Karpas-422 (cell line): ENCODE measurements at places on chromosomes 16 and 17. TPM values are rescaled to one million over a fixed set of nuclear protein-coding genes. Genes with fewer than 3 reads are reported as not detected.

The RNF227 gene
- 2.1 and 3.5 TPM in 2 replicates for total RNA-seq

The CD68 gene
- 3.8 and 6.0 TPM in 2 replicates for total RNA-seq

The CD19 gene
- total RNA-seq, result 194 and 392 TPM in 2 replicates

The KIFC3 gene
- not detected in 2 replicates for total RNA-seq

The MAP2K6 gene
- 95.6 and 106 TPM in 2 replicates for total RNA-seq

The KATNIP gene
- total RNA-seq, result 8.5 and 14.4 TPM in 2 replicates

The GRAPL gene
- total RNA-seq, result 6.2 and 20.6 TPM in 2 replicates

The BCL6B gene
- total RNA-seq, result not detected in 2 replicates

- H3K27ac ChIP-seq, result no peak overlapping the region
- no peak for DNase-seq
- peaks cover 22% of the 10 kb centered on the region for H3K4me1 ChIP-seq
- no peak overlapping the region for H3K4me3 ChIP-seq
Observed at GRCh38 chr16:84105948-84106740, 10.6 kb downstream of the MBTPS1 start.

- no peak overlapping the region for H3K4me3 ChIP-seq
- no peak overlapping the region for H3K27ac ChIP-seq
- no peak for DNase-seq
- H3K27me3 ChIP-seq, result no peaks in the 10 kb centered on the region
- no peaks in the 10 kb centered on the region for H3K36me3 ChIP-seq
Observed at GRCh38 chr17:11503308-11504035, 94.8 kb upstream of the DNAH9 start.

- no peak overlapping the region for H3K27ac ChIP-seq
- H3K36me3 ChIP-seq, result no peaks in the 10 kb centered on the region
- no peak overlapping the region for H3K4me3 ChIP-seq
- no peak for DNase-seq
- no peaks in the 10 kb centered on the region for H3K4me1 ChIP-seq
- H3K27me3 ChIP-seq, result no peaks in the 10 kb centered on the region
Observed at GRCh38 chr17:61385577-61386236, 13.9 kb upstream of the TBX2 start.

DNA sequence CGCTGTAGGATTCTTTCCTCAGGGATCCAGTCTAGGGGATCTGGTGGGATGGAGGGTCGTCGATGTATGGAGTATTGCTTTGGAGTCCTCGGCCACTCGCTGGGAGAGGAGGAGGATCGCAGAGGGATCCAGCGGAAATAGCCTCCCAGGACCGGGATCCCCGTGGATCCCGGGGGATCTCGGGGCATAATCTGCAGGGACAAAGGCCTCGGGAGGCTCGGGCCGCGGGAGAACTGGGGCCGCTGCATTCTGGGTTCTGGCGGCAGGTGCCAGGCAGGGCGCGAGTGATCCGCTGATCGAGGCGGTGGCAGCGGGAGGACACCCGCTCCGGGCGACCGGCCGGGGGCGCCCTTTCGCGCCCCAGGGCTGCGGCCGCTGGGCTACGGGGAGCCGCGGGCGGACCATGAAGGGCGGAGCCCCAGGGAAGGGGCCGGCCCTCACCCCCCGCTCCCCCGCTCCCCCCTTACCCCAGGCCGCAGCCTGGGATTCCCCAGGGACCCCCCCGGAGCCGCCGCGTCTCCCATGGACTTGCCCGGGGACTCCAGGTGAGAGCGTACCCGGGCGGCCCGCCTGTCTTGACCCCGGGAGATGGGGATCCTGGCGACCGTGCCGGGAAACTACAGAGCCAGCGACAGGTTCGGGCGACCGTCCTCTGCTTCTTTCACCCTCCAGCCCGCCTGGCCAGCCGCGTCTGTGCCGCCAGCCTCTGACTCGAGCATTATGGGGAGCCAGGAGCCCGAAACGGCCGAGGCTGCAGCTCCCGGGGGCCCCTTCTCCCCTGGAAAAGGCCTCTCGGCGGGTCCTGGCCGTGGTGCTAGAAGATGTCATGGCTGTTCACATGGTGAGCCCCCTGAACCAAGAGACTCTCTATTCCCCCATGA lies 604 bp downstream of the PRR14 start:
- no peaks in the 10 kb centered on the region for H3K27me3 ChIP-seq
- H3K36me3 ChIP-seq, result no peaks in the 10 kb centered on the region
- H3K4me1 ChIP-seq, result peaks cover 13% of the 10 kb centered on the region

GRCh38 chr17:15413101-15413771 lies 54.2 kb downstream of the CDRT4 start:
- no peak overlapping the region for H3K27ac ChIP-seq
- no peaks in the 10 kb centered on the region for H3K27me3 ChIP-seq
- no peak for DNase-seq

DNA sequence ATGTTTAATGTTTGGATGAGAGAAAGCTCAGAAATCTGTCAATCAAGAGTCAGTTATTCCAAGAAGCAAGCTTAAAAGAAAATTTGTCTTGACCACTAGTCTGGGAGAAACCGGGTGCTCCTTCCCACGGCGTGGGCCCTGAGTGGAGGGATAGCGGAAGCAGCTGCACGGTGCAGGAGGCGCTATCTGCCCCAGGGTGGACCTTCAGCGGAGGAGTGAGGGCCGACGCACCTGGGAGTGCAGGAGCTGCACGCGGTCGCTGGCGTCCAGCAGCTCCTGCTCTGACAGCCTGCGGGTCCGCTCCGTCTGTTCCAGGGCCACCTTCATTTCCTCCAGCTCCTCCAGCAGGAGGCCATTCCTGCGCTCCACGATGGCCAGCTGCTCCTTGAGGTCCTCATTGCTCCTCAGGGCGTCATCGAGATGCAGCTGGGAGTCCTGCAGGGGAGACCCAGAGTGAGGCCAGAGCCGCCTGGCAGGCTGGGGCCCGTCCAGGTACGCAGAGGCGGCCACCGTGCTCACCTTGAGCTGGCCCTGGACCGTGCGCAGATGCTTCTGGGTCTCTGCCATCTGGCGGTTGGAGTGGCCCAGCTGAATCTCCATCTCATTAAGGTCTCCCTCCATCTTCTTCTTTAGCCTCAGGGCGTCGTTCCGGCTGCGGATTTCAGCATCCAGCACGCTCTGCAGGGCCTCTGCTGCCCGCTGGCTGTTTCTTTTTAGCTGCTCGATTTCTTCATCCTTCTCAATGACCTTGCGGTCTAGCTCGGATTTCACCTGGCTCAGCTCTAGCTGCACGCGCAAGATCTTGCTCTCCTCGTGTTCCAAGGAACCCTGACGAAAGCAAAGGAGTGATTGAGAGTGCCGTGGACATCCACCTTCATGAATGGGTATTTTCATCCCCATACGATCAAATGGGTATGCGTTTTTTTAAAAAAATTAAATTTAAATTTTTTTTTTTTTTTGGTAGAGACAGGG lies 63.5 kb downstream of the MYH13 start:
- no peak overlapping the region for H3K4me3 ChIP-seq
- no peak for DNase-seq
- no peaks in the 10 kb centered on the region for H3K36me3 ChIP-seq
- H3K27me3 ChIP-seq, result no peaks in the 10 kb centered on the region
- H3K4me1 ChIP-seq, result no peaks in the 10 kb centered on the region; the same call in 1 of the 2 replicates

- no peak within 1 kb of the TSS for H3K27ac ChIP-seq
- H3K4me1 ChIP-seq, result peaks cover 21% of the 10 kb centered on the region
- H3K4me3 ChIP-seq, result no peak within 1 kb of the TSS
- no peaks in the 10 kb centered on the region for H3K27me3 ChIP-seq
- no peak for DNase-seq
Observed at GRCh38 chr17:44915321-44915726, at the start of gene GFAP. Gene GFAP, minus strand, starts transcription at chr17:44915500. Its CDS starts 14 bp downstream, at chr17:44915486.

GRCh38 chr17:69402052-69402451 lies 12.4 kb upstream of the MAP2K6 start:
- no peak overlapping the region for H3K4me3 ChIP-seq
- no peak for DNase-seq
- no peak overlapping the region for H3K27ac ChIP-seq
- no peaks in the 10 kb centered on the region for H3K27me3 ChIP-seq

GRCh38 chr16:14071576-14072271 lies 605 bp downstream of the MRTFB start:
- no peak overlapping the region for H3K27ac ChIP-seq
- no peak for DNase-seq
- peak overlapping the region; percentile 82 for H3K4me3 ChIP-seq
- H3K36me3 ChIP-seq, result no peaks in the 10 kb centered on the region
- no peaks in the 10 kb centered on the region for H3K27me3 ChIP-seq

DNA sequence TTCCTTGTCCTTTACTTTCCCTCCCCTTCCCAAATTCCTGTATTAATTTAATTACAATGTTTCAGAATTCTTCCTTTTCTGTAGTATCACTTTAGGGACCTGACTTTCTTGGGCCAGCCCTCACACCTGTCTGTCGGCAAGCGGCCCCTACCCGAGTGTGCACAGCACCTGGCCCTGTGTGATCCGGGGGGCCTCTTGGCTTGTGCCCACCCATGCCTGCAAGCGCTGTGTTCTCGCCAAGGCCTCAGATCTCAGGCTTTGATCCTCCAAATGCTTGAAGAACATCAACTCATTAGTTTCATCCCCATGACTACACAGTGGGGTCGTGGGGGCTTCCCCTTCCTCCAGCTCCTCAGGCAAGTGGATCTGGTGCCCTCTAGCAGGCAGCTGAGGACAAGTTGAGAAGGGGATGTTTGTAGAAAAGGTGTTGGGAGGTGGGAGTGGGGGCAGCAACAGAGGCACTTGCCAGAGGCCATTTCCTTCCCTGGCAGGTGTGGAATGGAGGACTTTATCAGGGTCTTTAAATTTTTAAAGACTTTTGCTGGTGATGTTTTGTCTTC lies 15.7 kb upstream of the CDH3 start:
- no peaks in the 10 kb centered on the region for H3K4me1 ChIP-seq
- H3K27ac ChIP-seq, result no peak overlapping the region
- H3K4me3 ChIP-seq, result no peak overlapping the region
- no peak for DNase-seq

GRCh38 chr16:19744670-19745069 lies 26.6 kb downstream of the IQCK start:
- DNase-seq, result no peak
- no peaks in the 10 kb centered on the region for H3K27me3 ChIP-seq
- H3K36me3 ChIP-seq, result no peaks in the 10 kb centered on the region
- H3K4me3 ChIP-seq, result no peak overlapping the region

GRCh38 chr16:30110661-30111060 lies 2.7 kb downstream of the GDPD3 start:
- no peaks in the 10 kb centered on the region for H3K36me3 ChIP-seq
- no peaks in the 10 kb centered on the region for H3K4me1 ChIP-seq
- H3K27me3 ChIP-seq, result no peaks in the 10 kb centered on the region
- H3K27ac ChIP-seq, result no peak overlapping the region

GRCh38 chr17:81666092-81666341 lies 388 bp downstream of the OXLD1 start:
- peak; percentile 70 for DNase-seq
- peaks cover 24% of the 10 kb centered on the region for H3K4me1 ChIP-seq
- peak overlapping the region; percentile 86 for H3K27ac ChIP-seq
- peaks cover 37% of the 10 kb centered on the region for H3K36me3 ChIP-seq
- no peaks in the 10 kb centered on the region for H3K27me3 ChIP-seq

DNA sequence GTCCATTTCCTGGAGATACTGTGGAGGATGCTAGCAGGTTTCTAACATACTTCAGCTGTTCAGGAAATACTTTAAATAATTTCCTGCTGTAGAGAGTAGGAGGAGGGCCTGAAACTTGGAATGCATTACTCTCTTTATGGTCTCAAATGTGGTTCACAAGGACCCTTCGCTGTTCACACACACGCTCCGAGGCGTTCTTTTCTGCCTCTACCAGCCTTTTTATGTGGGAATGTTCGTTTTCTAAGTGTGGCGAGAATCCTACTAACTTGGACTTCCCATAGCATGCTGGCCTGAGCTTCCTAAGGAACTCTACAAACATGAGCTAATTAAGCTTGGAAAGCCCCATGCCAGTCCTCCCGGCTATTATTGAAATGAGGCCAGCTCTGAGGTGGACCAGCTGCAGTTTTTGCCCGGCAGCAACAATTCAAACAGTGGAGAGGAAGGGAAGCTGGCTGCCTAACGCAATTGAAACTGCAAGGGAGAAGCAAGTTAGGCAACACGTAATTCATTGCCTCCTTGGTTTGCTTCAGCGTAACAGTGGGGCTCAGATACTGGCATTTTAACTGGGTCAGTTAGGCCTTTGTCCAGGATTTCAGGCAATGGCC lies 18.9 kb downstream of the KPNA2 start:
- no peak for DNase-seq
- H3K4me1 ChIP-seq, result no peaks in the 10 kb centered on the region
- no peak overlapping the region for H3K27ac ChIP-seq
- no peak overlapping the region for H3K4me3 ChIP-seq
